ENCODE measurements at places on chromosomes 1 and 21.
A peak's percentile ranks its signal among the peaks of the same experiment; 100 is the strongest.

GRCh38 chr1:114735479-114735878, 18.9 kb upstream of the NRAS start:
- DNase-seq: no peak

- DNase-seq: no peak
Observed at GRCh38 chr21:43884012-43884860, 19.2 kb downstream of the AGPAT3 start.

GRCh38 chr1:241638099-241638682, 2.0 kb downstream of the CHML start:
- DNase-seq: no peak

GRCh38 chr1:44884746-44885145, 41.7 kb upstream of the PTCH2 start:
- peak; percentile 35 for DNase-seq

DNA sequence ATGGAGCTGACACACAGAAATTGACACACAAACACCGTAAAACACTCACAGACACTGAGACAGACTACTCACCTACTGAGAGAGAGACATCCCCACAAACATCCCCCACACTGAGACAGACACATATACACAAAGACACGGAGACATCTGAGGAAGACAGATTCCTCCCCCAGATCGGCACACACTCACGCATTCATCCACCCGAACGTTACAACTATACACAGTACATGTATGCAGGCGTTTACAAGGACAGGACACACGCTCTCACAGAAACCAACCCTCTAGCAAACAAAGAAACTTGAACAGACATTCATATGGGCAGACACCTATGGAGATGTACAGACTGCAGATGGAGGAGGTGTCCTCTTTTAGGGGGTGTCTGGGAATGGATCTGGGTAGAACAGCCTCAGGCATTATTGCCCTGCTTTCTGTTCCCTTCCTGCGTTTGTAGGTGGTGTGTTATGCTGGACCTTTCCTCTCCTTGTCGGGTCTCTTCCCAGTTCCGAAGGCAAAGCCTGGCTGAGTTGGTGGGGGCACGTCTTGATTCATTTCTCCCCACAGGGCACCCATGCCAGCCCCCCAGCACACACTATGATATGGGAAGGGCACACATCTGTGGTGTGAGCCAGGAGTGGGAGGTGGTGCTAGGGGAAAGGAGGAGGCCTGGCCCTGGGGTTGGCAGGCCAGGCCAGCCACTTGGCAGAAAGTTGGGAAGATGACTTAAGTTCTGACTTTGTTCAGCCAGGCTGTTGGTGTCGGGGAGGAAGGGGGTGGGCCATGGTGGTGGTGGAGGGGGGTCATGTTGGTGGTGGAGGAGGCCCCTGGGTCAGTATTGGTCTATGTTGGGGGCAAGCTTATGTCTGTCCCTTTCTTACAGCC, 1.5 kb downstream of the KIRREL1 start:
- no peak for DNase-seq

GRCh38 chr1:1869469-1869868, 21.4 kb downstream of the GNB1 start:
- no peak for DNase-seq

GRCh38 chr1:236734141-236734765, 48.0 kb downstream of the ACTN2 start:
- DNase-seq: peak; percentile 70

GRCh38 chr1:111204201-111204982, 3.9 kb upstream of the DENND2D start:
- DNase-seq: no peak

DNA sequence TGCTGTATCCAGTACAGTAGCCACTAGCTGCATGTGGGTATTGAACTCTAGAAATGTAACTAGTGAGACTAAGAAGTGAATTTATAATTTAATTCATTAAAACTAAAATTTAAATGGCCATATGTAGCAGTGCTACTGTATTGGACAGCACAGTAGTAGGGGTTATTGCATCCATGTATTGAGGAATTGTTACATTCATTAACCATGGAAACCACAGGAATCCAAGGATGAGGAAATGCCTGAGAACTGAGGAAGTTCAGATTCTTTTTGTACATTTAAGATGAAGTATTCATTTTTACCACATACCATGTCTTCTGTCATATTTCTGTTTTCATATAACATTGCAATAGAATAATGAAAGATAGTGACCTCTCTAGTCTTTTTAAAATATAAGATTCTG, 2.6 kb downstream of the MTF2 start:
- peak; percentile 63 for DNase-seq

GRCh38 chr1:40625076-40625475, 40.4 kb downstream of the RIMS3 start:
- no peak for DNase-seq

DNA sequence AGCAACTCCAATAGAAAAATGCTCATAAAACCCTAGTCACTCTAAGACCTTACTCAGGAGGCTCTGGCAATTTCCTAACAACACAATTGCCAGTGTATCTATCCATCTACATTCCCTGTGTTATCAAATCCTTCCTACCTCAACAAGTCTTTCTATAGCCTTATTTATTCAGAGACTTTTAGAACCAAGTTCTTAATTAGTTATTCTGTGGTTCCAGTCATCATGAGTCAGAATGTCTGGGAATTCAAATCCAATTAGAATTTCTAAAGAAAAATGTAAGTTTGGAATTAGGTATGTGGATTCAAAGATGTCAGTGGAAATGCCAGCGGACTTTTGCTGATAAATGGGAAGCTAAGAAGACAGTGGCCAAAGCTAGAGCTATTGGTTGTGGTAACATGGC, 302.6 kb upstream of the C1orf87 start:
- no peak for DNase-seq

DNA sequence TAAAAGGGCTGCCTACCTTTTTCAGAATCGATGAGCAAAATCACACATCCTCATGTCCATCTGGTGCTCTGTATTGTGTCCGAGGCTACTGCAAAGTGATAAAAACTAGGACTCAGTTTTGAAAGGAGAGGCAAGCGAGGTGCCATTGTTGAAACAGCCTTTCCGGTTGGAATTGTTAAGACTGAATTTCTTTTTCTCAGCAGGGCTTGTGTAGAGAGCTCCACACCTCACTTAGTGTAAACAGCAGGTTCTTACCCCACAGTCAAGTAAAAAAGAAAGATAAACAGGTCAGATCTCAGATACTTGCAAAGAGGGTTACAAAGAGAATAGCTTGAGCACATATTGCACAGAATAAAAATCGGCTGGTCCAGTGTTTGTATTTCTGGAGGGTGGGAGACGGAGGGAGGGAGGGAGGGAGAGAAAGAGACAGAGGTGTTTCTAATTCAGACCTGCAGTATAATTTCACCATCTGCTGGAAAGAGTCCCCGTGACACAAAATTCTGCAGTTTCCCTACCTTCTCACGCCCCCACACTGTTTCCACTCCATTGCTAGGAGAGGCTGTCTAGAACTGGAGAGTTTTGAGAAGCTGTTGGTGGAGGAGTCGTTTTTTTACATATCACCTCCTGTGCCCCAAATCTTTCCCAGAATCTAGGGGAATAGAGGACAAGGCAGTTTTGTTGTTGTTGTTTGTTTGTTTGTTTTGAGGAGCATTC, 82.5 kb downstream of the EDEM3 start:
- DNase-seq: no peak

DNA sequence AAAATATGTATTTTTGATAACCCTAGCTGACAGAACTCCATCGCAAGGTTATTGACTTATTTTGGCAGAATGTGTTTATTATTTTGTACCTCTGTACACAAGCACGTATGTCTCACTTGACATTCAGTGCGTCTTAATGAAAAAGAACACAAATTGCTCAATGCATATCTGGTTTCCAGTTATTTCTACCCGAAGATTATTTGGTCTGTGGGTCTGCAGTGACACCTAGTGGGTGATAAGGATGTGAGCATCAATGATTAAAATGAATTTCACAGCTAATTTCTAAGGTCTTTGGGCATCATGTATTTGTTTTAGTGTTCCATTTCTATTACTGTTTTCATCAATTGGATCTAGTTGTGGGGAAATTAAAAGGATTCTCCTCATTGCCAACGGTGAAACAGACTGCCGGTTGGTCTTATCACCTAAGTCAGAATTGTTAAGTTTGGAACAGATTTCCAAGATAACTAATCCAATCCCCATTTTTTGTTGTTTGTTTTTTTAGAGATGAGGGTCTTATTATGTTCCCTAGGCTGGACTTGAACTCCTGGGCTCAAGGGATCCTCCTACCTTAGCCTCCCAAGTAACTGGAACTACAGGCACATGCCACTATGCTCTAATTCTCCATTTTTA, 13.9 kb downstream of the DDX20 start:
- peak; percentile 20 for DNase-seq

DNA sequence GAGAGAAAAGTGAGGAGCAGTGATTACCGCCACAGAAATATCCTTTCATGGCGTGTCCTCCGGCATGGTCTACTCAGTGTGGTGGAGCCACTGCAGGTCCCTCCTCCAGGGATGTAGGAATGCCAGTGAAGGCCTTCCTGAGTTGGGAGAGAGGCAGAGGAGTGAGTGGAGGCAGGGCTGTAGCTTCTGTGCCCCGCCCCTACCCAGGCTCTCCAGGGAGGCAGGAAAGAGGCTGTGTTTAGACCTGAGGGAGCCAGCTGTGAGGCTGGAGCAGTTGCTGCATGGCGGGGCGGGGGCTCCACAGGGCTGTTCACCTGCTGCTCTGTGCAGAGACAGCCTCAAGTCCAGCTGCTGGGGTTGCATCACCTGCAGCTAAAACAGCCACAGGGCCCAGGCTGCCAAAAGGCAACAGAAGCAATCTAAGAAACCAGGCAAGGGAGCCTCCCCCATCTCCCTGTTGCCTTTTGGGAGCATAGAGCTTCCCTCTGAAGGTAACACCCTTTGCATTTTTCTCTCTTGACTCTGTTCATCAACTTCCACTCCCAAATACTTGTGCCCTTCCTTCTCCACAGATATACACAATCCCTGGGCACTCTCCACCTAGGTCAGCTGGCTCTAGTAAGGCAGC, 801 bp upstream of the ANXA9 start:
- DNase-seq: no peak

DNA sequence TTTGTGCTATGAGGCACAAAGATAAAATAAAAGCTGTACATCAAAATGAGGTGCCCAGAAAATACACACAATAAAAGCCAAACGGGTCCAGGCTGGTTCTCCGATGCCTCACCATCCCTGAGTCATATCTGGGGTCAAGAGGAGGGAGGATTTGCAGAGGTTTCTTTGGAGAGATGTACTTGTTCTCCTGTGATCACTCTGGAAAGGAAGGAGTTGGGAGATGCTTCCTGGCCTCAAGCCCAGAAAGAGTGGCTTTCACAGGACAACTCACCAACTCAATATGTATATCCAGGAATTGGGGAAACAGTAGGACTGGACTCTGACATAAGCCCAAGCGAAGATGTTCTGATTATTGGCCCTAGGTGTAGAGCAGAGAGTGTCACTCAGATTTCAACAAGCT, 51.9 kb downstream of the DIPK1A start:
- DNase-seq: no peak

DNA sequence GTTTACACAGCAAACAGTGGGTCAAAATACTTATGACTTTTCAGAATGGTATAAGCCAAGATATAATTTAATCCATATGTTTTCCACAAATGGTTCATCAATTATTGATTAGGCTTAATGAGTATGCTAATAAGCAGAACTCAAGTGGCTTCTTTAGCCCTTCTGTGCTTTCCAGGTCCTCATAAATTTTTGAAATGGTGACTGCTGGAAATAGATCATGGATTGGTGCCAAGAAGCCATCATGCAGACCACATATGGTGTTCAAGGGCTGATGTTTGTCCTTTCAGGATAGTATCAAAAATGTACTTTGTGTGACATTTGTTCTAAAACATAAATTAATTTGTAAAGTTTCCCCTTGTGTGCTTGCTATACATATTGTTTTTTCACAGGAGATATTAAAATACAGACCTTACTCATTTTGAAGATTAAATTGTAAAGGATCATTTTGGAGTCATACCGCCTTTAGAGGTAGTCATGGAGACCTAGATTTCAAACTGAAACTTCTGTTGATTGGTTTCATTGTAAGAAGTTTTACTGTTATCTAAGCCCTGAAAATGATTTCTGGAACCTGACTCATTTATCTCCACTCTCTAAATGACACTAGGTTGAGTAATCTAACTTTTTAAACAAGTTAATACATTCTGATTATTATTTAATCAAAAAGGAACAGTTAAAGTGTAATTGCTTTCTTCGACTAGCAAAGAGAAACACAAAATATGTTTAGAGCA, 507.9 kb downstream of the PLA2G4A start:
- no peak for DNase-seq

DNA sequence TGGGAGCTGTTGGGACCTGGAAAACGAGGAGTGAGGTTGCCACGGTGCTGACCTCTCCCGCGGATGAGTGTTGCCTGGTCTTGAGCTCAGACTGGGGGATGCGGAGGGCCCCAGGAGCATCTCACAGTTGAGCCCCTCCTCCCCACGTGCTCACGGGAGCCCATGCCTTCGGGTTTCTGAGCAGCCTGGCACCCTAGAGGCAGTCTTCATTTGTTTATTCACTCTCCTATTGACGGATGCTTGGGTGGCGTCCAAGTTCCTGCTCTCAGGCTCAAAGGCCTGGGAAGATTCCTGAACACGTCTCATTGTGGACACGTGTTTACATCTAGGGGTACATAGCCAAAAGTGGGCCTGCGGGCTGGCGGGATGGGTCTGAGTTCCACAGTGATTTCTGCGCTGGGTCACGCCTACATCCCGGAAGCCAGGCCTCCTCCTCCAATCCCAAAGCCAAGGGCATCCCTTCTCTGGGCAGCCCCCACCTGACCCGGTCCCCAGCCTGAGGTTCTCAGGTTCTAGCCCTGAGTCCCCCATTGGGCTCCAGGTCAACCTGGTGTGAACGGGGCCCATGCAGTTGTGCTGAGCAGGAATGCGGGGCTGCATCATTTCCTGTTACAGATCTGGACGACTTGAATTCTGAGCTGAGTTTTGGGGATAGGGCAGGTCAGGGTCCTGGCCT, 14.7 kb downstream of the WNT3A start:
- no peak for DNase-seq

- DNase-seq: no peak
Observed at GRCh38 chr1:151858030-151858746, 4.7 kb upstream of the THEM5 start.

DNA sequence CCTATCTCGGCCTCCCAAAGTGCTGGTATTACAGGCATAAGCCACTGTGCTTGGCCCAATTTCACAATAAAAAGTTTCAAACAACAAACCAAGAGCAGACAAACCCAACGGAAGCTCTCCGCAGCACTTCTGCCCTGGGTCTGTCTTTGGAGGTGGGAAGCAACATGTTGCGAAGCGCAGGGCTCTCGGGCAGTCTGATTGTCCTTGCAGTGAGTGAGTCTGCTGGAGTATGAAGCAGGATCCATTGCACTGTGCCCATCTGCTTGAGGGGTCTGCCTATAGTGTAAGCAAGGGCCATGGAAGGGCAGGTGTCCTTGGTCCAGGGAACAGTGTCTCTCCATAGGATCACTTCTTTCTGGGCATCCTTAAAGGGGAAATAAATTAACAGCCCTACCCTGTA, 14.6 kb upstream of the PARP1 start:
- no peak for DNase-seq

All from pulmonary artery endothelial cell (primary cell).